Activated naive CD8-positive, alpha-beta T cell treated with anti-CD3 and anti-CD28 coated beads for 36 hours (primary cell): ENCODE measurements at places on chromosomes 5 and 9. TPM values are rescaled to one million over a fixed set of nuclear protein-coding genes. Genes with fewer than 3 reads are reported as not detected.
A peak's percentile ranks its signal among the peaks of the same experiment; 100 is the strongest.

DNA sequence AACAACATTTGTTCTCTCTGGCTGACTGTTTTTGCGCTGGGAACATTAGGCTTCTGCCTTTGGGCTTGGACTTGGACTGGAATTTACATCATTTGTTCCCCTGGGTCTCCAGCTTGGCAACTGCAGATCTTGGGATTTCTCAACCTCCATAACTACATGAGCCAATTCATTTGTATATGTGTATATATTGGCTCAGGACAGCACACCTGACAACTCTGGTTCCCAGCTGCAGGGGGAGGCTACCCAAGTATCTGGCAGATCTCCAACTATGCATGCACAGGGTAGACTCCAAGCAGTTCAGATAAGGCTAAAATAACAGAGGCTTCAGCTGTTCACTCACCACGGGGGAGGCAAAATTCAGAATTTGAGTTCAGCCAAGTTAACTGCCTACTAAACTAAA lies 31.6 kb upstream of the F2RL1 start:
- peaks cover 7% of the 10 kb centered on the region for H3K4me1 ChIP-seq
- no peaks in the 10 kb centered on the region for H3K27me3 ChIP-seq
- no peak overlapping the region for H3K4me3 ChIP-seq
- no peak for DNase-seq

DNA sequence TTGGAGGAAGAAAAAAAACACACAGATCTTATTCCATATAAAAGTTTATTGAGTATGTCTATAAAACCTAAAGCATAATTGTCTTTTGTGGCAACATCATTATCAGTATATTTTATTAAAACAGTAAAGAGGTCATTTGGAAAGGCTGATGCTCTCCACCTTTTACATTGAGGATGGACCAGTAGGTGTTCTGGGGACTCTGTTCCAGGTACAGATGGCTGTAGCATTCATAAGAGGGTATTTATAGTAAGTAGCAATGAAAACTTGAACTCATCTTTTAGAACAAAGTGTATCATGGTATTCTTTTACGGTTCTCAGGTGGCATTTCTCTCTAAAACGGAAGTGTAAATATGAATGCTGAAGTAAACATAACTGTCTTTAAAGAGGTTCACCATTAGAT lies 1.8 kb downstream of the GABRA6 start:
- H3K36me3 ChIP-seq, result no peaks in the 10 kb centered on the region
- DNase-seq, result no peak
- no peaks in the 10 kb centered on the region for H3K27me3 ChIP-seq
- no peak overlapping the region for H3K4me3 ChIP-seq
- no peaks in the 10 kb centered on the region for H3K4me1 ChIP-seq

DNA sequence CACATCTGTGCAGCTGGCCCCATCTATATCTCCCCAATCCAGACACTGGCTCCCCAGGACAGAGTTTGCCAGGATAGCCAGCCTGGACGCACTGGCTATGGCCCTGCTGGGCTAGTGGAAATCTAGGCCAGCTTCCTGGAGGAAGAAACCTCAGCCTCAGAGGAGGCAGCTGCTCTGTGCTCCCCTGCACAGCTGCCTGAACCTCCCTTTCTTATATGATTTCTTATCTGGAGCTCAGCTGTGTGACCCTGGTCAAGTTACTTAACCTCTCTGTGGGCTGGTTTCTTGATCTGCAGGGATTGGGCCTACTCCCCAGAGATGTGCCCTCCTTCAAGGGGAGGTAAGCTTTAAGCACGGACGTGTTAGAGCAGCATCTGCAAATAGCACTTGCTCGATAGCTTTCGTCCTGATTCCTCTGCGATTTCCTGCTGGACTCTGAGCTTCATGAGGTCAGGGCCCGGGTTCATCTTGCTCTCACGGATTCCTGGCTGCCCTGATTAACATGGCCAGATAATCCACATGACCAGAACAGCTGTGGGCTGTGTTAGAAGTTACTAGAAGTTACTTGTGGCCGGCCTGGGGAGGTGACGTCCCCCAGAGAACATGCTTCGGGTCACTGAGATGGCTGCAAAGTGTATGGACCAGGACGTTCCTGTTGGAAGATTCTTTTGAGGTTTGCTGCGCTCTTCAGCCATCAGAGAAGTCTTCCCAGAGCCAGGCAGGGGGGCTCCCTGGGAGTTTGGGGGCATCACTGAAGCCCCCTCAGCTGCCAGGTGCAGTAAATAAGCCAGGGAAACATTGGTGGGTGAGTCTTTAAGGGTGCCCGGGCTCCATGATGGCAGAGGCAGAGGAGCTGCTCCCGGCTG lies 14.5 kb downstream of the C9orf50 start:
- H3K4me1 ChIP-seq, result peaks cover 29% of the 10 kb centered on the region
- no peak for DNase-seq
- H3K27ac ChIP-seq, result no peak overlapping the region
- no peaks in the 10 kb centered on the region for H3K36me3 ChIP-seq
- no peak overlapping the region for H3K4me3 ChIP-seq

GRCh38 chr5:178524093-178524882 lies 65.9 kb downstream of the COL23A1 start:
- no peaks in the 10 kb centered on the region for H3K4me1 ChIP-seq
- no peak for DNase-seq
- no peak overlapping the region for H3K4me3 ChIP-seq
- H3K27me3 ChIP-seq, result no peaks in the 10 kb centered on the region
- H3K27ac ChIP-seq, result no peak overlapping the region

DNA sequence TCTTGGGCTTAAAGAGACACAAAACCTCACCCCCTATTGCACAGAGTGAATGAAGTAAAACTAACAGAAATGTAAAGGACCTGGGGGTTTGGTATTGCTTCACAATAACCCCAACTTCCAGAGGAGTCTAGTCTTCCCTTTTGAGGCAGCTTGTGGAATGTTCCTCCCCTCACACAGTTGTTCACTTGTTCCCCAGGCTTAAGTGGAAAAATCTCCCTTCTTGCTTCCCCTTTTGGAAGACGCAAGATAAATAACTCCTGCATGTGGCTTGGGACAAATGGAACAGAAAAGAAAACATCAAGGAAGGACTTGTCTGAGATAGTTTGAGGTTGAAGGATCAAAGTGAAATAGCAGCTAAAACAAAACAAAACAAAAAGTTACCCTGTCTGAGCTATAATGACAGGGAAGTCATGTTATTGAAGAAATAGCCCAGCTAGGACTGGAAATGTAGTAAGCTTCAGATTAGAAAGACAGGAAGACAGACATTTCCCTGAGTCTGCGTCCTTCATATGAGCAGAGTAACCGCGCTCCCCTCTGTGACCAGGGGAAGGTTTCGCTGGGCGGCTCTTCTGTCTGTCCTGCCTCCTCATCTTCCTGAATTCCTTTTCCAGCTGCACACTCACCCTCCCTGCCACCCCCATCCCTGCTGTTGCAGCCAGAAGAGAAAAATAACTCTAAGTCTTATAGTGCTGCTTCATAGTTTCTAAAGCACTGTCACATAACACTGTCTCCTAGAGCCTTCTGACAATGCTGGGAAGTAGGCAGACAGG lies 8.8 kb downstream of the SPARC start:
- no peak overlapping the region for H3K4me3 ChIP-seq
- H3K27ac ChIP-seq, result no peak overlapping the region
- no peak for DNase-seq
- peaks cover 3% of the 10 kb centered on the region for H3K4me1 ChIP-seq
- H3K27me3 ChIP-seq, result peaks cover 4% of the 10 kb centered on the region

DNA sequence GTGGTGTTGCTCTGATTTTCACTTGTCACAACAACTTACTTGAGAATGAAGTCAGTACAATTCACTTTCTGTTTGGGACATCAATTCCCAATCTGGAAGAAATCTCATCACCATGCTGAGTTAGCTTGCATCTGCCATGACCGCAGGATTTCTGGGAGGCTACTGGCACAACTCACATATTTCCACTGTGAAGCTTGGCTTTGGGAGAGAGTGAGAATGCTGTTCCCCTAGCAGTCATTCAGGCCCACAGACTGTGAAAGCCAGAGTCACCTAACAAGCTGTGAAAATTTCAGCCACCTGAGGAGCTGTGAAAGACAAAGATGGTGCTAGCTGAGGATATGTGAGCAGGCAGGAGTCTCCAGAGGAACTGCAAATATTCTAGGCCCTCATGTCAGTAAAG lies 365.2 kb upstream of the TUSC1 start:
- DNase-seq, result no peak
- no peaks in the 10 kb centered on the region for H3K36me3 ChIP-seq
- H3K27me3 ChIP-seq, result no peaks in the 10 kb centered on the region
- no peak overlapping the region for H3K4me3 ChIP-seq
- no peaks in the 10 kb centered on the region for H3K4me1 ChIP-seq
- H3K27ac ChIP-seq, result no peak overlapping the region

GRCh38 chr9:110125763-110126351 lies 82.1 kb downstream of the C9orf152 start:
- H3K27ac ChIP-seq, result peak overlapping the region; percentile 15
- no peaks in the 10 kb centered on the region for H3K27me3 ChIP-seq
- DNase-seq, result no peak
- no peaks in the 10 kb centered on the region for H3K36me3 ChIP-seq

DNA sequence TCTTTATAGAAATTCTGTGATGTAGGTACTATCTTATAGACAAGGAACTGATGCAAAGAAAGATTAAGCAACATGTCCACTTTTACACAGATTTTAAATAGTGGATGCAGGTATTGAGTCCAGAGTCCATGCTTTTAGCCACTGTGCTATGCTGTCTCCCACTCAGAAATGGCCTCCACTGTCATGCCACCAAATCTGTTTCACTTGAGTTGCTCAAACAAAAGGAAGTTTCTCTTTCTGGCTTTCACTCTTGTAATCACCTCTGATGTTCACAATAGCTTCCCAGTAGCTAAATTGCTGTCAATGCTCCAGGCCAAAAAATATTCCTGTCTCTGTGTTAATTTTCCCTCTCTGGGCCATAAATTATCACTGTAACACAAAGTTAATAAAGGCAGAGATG lies 77.0 kb upstream of the RASA1 start:
- H3K36me3 ChIP-seq, result no peaks in the 10 kb centered on the region
- H3K27ac ChIP-seq, result no peak overlapping the region
- H3K4me1 ChIP-seq, result peaks cover 42% of the 10 kb centered on the region
- no peak overlapping the region for H3K4me3 ChIP-seq

GRCh38 chr5:175874462-175875139 lies 3.2 kb downstream of the CPLX2 start:
- no peak overlapping the region for H3K4me3 ChIP-seq
- no peak for DNase-seq
- no peak overlapping the region for H3K27ac ChIP-seq
- peaks cover 6% of the 10 kb centered on the region for H3K4me1 ChIP-seq
- H3K36me3 ChIP-seq, result peaks cover 4% of the 10 kb centered on the region

DNA sequence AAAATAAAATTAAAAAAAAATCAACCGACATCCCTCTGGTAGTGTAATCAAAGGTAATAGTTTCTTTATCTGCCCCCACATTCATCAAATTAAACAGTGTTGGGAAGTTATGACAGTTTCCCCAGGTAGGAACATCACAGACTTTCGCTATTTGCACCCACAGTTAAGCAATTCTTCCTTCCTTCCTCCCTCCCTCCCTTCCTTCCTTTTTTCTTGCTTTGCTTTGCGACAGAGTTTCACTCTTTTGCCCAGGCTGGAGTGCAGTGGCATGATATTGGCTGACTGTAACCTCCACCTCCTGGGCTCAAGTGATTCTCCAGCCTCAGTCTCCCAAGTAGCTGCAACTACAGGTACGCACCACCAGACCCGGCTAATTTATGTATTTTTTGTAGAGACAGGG lies 10.8 kb upstream of the BICD2 start:
- DNase-seq, result no peak
- H3K4me1 ChIP-seq, result peaks cover 6% of the 10 kb centered on the region
- no peaks in the 10 kb centered on the region for H3K36me3 ChIP-seq
- H3K4me3 ChIP-seq, result no peak overlapping the region
- no peak overlapping the region for H3K27ac ChIP-seq

DNA sequence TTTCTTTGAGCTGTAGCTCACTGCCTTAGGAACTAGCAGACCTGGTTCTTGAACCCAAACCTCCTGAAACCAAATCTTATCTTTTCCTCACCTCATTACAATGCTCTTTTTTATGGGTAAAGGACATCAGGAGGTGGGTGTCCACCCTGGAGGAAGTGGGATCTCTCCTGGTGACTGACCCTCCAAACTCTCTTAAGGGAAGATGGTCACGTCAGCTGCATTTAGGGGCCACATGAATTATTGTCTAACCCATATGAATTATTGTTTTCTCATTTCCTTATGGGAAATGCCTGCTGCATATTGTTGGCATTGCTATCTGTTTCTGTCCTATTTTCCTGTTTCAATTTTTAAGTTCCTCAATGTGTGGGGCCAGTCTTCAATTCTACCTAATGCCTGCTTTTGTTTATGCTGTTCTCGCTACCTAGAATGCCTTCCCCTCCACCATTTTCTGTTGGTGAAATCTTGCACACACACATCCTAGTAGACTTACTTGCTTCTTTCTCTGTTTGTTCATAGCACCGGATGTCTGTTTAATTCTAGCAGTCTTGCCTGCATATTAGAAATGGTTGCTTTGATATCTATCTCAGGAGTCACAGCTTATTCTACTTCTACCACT lies 22.0 kb upstream of the SPINK1 start:
- H3K27me3 ChIP-seq, result peaks cover 18% of the 10 kb centered on the region
- H3K4me1 ChIP-seq, result no peaks in the 10 kb centered on the region
- no peak overlapping the region for H3K27ac ChIP-seq

DNA sequence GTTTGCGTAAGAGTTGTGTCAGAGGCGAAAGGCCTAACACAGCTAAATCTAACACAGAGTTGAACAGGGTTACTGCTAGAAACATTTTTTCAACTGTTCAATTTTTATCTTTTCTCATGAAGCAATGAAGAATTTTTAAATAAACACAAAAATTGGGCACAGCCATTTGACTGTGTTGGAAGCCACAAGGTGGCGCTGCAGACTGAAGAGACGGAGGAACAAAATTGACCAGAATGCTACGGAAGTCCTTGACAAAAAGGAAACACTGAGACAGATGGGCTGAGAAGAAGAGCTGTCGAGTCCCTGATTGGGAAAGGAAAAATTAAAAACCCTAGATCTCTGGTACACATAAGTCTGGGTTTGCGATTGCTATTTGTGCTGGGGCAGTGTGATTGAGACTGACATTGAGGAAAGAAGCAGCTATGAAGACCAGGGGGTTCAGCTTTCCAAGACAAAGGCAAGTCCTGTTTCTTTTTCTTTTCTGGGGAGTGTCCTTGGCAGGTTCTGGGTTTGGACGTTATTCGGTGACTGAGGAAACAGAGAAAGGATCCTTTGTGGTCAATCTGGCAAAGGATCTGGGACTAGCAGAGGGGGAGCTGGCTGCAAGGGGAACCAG lies at the start of gene PCDHB9:
PCDHB9 (plus strand) TSS at position 265 of the 616 bp plus-strand sequence; CDS start at position 423, 158 bp downstream.
- no peak for DNase-seq
- H3K4me3 ChIP-seq, result no peak within 1 kb of the TSS
- no peak within 1 kb of the TSS for H3K27ac ChIP-seq
- H3K4me1 ChIP-seq, result peaks cover 3% of the 10 kb centered on the region
- H3K36me3 ChIP-seq, result peaks cover 19% of the 10 kb centered on the region

DNA sequence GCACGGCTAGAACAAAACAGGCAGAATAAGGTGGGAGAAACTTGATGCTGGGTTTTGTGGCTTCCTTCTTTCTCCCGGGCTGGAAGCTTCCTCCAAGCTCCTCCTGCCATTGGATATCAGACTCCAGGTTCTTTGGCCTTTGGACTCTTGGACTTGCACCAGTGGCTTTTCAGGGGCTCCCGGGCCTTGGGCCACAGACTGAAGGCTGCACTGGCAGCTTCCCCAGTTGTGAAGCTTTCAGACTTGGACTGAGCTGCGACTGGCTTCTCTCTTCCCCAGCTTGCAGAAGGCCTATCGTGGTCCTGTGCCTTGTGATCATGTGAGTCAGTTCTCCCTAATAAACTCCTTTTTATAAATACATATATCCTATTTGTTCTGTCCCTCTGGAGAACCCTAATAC lies 364.4 kb downstream of the DNAH5 start:
- H3K4me3 ChIP-seq, result no peak overlapping the region
- H3K27me3 ChIP-seq, result no peaks in the 10 kb centered on the region
- no peaks in the 10 kb centered on the region for H3K36me3 ChIP-seq
- no peaks in the 10 kb centered on the region for H3K4me1 ChIP-seq

The CAMLG gene
- total RNA-seq, result 28.4 TPM

The NRARP gene
- 5.0 TPM for total RNA-seq

The GRM6 gene
- total RNA-seq, result not detected

The C5orf46 gene
- total RNA-seq, result not detected
